ENCODE measurements at places on chromosomes 7 and 10.

DNA sequence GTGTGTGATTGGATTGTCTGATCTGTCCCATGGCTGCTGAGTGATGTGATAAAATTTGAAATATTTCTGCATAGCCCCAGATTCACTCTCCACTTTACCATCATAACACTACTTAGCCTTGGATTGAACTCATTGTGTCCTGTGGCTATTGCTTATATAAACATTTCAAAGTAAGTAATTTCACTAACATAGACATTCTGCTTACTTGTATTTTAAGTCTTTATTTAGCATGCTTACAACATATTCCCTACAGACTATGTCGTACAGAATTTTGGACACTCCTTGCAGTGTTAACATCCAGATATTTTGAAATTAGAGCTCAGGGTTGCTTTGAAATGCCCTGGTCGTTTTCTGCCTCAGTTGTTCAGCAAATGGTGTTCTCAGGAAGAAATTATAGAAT lies 117.6 kb downstream of the LRRC4 start:
- no peak for DNase-seq

- DNase-seq: no peak
Measured at GRCh38 chr10:33465747-33466146, 131.3 kb upstream of the NRP1 start.

DNA sequence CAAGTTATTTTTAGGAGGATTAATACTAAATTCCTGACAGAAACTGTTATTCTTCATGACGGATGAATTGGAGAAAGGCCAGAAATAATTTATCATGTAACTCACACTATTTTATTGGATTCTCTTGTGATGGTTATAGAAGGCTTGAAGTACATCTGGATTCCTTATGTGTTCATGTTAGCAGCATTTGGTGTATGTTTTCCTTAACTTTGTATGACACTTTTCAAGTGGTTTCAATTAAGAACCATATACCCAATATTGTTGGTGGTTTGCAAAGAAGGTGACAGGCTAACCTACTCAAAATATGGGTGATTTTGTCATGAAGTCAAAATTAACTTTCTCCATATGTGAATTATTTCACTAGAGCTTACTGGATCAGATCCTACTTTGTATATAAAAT lies 532.2 kb upstream of the CNTNAP2 start:
- no peak for DNase-seq

DNA sequence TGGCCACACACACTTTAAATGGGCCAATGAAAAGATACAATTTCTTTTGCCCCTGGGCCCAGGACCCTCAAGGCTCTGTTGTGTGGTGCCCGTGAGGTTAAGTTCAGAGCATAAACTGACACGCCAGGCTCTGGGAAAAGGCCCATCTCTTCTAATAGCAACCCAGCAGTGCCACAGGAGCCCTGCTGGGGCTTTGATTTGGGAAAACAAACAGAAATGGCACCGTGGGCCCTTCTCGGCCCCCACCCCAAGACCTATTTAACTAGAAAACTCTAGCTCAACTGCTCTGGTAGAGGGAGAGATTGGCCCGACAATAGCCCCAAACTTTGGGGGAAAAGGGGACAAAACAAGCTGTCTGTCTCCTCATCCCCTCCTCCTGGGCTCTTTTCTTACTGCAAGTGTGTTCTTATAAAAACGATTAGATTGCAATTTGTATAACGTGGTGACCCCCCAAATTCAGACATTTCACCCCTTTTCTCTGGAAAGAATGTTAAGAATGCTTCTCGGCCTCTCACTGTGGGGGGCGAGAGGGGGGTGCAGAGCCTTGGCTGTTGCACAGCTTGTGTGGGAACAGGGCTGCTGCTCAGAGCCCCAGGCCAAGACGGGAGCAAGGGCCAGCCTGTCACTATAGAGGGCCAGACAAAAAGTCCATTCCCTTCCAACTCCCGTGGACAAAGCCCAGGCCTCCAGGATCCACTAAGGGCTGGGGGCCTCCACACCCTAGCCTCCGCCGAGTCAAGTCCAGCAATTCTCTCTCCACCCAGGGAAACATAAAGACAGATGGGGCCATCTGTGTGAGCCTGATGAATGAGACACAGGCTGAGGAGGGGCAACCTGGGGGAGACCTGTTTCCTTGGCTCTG lies 26.8 kb downstream of the DPCD start:
- no peak for DNase-seq

- DNase-seq: peak; percentile 18
Measured at GRCh38 chr10:47031901-47032465, 120.8 kb downstream of the PTPN20 start.

DNA sequence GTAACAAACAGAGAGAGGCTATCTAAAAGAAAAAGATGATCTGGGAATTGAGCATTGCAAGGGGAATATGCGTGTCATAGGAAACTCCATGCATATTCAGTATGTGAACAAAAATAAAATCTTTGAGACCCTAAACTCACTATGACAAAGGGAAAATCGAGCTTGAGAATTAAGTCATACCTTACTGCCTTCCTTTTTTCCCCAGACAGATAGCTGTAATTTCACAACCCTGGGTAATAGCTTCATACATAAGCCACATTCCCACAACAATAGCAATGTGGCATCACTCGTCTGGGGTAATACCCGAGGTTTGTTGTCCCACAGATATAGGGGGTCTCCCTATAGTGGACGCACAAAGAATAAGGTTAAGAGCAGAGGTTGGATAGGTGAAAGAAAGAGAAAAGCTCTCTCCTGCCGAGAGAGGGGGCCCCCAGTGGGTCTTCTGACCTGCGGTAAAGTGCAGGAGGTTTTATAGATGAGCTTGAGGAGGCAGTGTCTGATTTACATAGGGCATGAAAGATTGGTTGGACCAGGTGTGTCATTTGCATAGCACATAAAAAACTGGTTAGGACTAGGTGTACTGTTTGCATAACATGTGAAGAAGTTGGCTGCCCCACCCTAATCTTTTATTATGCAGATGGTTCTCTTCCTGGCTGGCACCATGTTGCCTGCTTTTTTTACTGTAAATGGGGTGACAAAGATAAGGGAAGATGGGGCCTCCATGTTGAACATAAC lies 11.6 kb downstream of the CYP3A43 start:
- DNase-seq: no peak

DNA sequence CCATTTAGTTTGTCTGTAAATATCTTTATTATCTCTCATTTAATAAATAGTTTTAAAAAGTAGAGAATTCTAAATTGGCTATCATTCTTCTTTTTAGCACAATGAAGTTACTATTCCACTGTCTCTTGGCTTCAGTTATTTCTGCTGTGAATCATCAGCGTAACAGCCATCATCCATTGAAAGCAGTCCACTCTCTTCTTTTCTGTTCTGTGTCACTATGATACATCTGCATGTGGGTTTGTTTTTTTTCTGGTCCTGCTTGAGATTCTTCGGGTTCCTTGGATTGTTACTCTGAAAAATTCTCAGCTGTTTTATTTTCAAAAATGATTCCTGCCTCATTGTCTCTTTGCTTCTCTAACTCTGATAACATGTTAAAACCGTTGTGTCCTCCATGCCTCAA lies 52.5 kb downstream of the CSGALNACT2 start:
- no peak for DNase-seq

Measured in dorsolateral prefrontal cortex (tissue), 122 donors.